AG10803 (cell line): ENCODE measurements at places on chromosomes 1 and 21.

DNA sequence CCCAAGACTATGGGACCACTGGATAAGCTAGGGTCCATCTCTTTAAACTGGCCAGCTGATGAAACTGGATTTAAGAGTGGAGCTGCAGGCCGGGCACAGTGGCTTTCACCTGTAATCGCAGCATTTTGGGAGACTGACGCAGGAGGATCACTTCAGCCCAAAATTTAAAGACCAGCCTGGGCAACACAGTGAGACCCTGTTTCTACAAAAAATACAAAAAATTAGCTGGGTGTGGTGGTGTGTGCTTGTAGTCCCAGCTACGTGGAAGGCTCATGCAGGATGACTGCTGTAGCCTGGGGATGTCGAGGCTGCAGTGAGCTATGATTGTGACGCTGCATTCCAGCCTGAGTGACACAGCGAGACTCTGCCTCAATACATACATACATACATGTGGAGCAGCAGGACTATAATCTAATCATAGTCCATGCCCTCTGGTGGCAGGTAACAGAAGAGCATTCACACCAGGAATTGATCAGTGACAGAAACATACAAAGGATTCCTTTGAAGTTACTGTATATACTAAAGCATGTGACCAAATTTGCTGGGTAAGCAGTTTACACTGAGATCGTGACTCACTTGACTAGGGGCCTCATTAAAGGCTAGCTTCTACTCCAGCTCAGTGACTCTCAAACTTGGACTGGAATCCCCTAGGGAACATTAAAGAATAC is 101.5 kb upstream of the SLFNL1 start:
- DNase-seq: peak; percentile 89

DNA sequence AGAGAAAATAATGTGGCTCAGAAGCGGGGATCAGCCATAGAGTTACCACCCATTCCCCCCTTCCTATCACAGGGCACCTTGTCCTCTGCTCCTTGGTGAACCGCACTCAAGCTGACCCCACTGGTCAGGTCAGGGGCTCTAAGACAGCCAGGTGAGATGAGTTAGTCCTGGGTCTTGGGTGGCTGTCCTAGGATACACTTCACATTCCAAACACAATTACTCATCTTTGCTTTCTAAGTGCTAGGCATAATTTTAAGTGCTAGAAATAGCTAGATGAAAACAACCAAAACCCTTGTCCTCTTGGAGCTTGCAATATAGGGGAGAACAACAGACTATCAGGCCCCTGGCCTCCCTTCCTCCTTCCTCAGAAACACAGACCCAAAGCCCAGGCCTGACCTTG is 7.8 kb upstream of the MUTYH start:
- DNase-seq: peak; percentile 22

- no peak for DNase-seq
Measured at GRCh38 chr21:14686466-14687267, 140.6 kb upstream of the SAMSN1 start.

GRCh38 chr1:114854693-114855320 is at the start of gene SYCP1:
SYCP1 (plus strand) TSS chr1:114854863; CDS start chr1:114855465, 602 bp downstream.
- no peak for DNase-seq

DNA sequence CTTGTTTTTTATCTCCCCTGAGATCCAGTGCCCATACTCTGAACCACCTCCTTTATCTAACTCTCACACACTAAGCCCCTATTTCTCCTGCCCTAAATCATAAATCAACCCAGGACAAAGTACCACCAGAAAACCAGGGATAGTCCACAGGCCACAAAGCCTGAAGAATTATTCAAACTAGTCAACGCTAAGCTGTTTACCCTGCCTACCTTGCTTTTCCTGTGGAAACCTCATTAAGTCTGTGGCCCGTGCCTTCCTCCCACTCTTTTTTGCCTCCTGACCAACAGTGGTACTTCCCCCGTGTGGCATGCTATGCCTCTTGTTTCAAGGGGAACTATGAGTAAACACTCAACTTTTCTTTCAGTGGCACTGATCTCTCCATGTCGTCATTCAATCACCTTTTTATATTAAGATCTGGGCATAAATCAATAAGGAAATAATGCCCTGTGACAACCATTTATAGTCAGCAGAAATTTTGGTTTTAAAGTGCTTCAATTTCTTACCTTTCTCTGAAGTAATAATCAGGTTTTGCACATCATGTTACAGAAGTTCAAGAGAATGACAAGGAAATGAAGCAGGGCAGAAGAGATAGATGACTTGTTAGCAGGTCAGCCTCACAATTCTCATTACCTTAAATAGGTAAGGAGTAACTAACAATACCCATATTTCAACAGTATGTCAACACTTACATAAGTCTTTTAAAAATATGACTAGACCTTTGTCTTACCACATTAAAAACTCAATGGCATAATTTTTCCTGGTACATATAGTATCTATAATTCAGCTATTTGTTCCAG is 32.1 kb downstream of the EYA3 start:
- DNase-seq: no peak

DNA sequence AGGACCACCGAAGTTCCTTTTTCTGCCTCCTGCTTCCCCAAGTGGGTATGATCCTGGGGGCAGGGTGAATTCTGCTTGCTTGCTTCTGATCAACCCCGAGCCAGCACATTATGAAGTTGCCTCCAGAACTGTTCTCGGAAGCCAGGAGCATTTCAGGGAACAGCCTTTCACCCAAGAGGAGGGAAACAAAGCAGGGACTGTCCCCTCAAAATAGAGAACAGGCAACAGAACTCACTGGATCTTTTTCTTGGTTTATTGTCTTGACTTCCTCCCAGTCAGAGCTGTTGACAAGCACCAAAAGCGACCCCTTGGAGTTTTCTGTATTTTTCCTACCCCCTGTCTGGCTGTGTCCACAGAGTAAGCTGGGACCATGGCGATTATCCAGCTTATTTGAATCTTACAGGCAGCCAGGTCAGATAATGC is 258.3 kb upstream of the SGIP1 start:
- DNase-seq: no peak

DNA sequence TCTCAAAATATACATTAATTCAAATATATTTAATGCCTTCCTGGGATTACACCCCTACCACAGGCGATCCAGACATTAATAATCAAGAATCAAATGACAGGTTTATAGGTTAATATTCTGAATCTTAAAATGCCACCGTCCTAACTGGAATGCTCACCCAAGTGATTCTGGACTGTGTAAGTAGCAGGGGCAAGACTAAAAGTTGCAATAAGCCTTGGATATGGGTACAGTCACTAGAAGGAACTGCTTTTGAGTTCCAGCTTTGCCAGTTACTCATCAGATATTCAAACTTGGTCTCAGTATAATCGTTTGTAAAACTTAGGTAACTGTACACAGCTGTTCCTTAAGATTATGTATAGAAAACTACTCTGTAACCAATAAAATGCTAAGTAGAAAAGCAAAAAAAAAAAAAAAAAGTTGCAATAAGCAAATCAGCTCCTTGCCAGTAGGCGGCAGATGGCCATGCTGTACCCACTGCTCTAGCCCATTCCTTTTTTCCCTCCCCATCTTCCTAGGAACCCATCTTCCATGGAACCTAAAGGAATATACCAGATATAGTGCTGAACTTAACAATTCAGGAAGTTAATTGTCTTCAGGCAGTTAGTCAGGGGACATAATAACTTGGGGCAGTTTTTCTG is 10.5 kb downstream of the RO60 start:
- DNase-seq: peak; percentile 11

GRCh38 chr1:226110249-226111097 is 48.0 kb downstream of the H3-3A start:
- DNase-seq: peak; percentile 38

- no peak for DNase-seq
Measured at GRCh38 chr1:227731696-227732585, 3.2 kb downstream of the JMJD4 start.

DNA sequence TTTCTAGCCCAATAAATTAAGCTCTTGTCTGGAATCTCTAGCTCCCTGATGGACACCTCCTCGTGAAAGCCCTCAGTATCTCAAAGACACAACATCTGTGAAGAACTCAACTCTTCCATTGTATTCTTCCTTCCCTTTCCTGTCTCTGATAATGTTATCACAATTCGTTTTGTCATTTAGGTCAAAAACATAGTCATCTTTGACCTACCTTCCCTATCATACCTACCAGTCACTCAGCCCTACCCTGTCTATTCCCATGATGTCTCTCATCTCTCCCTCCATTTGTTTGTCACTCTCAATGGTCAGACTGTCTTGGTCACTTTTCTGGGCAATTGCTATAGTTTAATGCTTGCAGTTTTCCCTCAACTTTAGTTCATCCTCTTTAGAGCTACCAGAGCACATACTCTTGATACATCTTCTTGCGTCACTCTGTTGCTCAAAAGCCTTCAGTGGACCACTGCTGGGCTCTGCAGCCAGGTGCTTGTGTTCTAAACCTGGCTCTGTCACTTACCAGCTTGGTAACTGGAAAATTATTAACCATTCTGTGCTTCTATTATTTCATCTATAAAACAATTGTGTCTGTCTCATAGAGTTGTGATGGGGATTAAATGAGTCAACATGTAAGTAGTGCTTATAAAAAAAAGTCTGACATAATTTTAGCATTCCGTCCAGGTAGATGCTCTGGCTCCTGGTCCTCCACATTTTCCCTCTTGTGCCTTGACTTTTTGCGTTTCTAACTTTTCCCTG is 39.6 kb downstream of the DDR2 start:
- DNase-seq: no peak

GRCh38 chr1:181767001-181767708 is 283.8 kb downstream of the CACNA1E start:
- DNase-seq: no peak

GRCh38 chr1:92934395-92935378 is 26.6 kb downstream of the DIPK1A start:
- DNase-seq: peak; percentile 99

DNA sequence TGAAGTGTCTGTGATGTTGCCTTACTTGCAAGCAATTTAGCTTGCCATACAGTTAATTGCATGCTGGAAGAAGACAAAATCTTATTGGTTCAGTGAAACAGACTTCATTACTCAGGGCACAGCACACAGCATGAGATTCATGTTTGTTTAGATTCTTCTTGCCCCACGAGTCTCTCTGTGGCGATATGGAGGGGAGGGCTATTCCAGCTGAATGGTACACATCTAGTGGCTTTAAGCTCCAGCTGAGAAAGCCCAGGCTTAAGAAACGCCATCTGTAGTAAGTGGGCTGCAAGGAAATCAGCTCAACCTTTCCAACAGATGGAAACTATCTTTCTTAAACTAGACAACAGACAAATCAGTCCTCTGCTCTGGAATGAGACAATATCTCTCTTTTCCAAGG is 1022.0 kb downstream of the NCAM2 start:
- DNase-seq: no peak

DNA sequence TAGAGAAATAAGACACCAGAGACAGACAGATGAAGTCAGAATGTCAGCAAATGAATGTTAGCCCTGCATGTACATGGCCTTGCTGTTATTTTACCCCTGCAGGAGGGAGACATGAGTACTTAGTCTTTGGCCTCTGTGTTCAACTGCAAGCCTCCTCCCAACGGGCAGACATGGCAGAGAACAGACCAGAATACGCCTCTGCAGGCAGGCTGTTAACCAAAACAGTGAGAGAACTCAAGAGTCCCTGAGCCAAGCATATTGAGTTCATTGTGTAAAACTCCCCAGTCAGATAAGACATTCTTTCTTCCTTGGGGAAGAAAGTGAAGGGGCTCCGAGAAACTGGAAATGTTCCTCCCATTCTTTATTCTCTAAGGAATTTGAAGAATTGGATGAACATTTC is 150.9 kb downstream of the PHTF1 start:
- no peak for DNase-seq

- DNase-seq: no peak
Measured at GRCh38 chr1:21880619-21880970, 56.5 kb downstream of the HSPG2 start.

DNA sequence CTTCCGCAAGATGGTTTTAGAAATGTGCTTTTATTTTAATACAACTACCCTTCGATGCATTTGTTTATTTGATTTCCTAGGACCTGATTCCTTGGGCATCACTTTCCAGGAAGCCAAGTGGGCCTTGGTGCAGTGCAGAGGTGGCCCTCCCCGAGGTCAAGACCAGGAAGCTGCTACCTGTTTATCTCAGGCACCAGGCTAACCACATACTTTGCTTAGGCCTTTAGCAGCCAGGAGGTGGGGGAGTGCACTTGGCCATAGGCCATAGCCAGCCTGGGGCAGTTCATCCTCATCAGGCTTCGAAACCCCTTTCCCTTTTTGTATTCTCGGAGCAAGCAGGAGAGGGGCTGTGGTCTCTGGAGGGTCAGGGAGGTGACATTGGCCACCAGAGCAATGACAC is 45.4 kb downstream of the SMYD2 start:
- DNase-seq: no peak

DNA sequence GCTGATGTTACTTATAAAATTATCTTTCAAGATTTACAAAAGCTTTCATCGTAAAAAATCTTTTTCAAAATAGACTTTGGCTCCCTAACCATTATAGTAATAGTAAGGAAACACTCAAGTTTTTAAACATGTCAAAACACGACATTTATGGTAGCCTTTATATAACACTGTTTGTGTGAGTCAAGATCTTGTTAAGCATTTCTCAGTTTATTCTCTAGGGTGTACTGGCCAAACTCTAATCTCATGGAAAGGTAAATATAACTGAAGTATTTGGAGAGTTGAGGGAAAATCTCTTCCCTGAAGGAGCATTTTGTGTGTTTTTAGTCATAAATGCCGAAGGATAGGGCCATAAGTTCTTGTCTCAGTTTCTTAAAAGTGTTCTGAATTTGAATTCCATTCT is 790.9 kb upstream of the NCAM2 start:
- no peak for DNase-seq

DNA sequence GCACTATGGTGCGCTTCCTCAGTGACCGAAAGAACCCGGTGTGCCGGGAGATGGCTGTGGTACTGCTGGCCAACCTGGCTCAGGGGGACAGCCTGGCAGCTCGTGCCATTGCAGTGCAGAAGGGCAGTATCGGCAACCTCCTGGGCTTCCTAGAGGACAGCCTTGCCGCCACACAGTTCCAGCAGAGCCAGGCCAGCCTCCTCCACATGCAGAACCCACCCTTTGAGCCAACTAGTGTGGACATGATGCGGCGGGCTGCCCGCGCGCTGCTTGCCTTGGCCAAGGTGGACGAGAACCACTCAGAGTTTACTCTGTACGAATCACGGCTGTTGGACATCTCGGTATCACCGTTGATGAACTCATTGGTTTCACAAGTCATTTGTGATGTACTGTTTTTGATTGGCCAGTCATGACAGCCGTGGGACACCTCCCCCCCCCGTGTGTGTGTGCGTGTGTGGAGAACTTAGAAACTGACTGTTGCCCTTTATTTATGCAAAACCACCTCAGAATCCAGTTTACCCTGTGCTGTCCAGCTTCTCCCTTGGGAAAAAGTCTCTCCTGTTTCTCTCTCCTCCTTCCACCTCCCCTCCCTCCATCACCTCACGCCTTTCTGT is 7.3 kb upstream of the PIGV start:
- DNase-seq: no peak

DNA sequence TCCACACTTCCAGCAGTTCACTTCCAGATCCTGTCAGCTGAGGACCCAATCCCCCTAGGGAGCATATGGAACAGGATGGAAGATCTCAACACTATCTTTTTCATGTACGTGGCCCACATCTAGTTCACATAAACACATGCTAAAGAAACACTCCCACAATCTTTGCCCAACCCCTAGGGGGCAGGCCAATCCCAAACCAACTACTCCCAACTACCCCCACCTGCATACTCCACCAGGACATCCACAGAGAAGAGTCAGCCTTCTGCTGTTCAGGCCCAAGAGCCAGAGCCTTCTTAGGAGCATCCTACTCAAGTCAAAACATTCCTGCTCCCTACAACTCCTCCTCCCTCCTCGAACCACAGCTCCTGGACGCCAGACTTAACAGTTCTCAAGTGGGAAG is 5.6 kb upstream of the SLC5A9 start:
- no peak for DNase-seq

- DNase-seq: no peak
Measured at GRCh38 chr1:12167493-12168429, 970 bp downstream of the TNFRSF1B start.

- no peak for DNase-seq
Measured at GRCh38 chr1:6596886-6597776, 5.5 kb downstream of the KLHL21 start.
